IMR-90 (cell line): ENCODE measurements at places on chromosomes 3 and 15. TPM values are rescaled to one million over a fixed set of nuclear protein-coding genes. Genes with fewer than 3 reads are reported as not detected.

The DCBLD2 gene
- polyA plus RNA-seq, result 119 and 121 TPM in 2 replicates

The GRM7 gene
- polyA plus RNA-seq, result not detected in 2 replicates

The PIERCE2 gene
- polyA plus RNA-seq, result 0.48 and 1.0 TPM in 2 replicates

The VGLL3 gene
- polyA plus RNA-seq, result 46.2 and 71.4 TPM in 2 replicates

The ECE2 gene
- polyA plus RNA-seq, result not detected in 2 replicates
